ENCODE measurements at places on chromosomes 1 and 21.

- H3K27me3 ChIP-seq: peaks cover 32% of the 10 kb centered on the region
- DNase-seq: no peak
- no peak overlapping the region for H3K27ac ChIP-seq
- H3K36me3 ChIP-seq: no peaks in the 10 kb centered on the region
Observed at GRCh38 chr1:10865518-10866320, 69.3 kb upstream of the CASZ1 start.

GRCh38 chr1:203325418-203326091 lies 20.2 kb downstream of the BTG2 start:
- peaks cover 78% of the 10 kb centered on the region for H3K4me1 ChIP-seq
- DNase-seq: no peak
- peak overlapping the region; percentile 15 for H3K4me3 ChIP-seq
- H3K27me3 ChIP-seq: no peaks in the 10 kb centered on the region

GRCh38 chr21:33753886-33754285 lies 111.6 kb downstream of the ITSN1 start:
- H3K27ac ChIP-seq: no peak overlapping the region
- H3K27me3 ChIP-seq: no peaks in the 10 kb centered on the region
- H3K4me1 ChIP-seq: no peaks in the 10 kb centered on the region
- no peak overlapping the region for H3K4me3 ChIP-seq

- H3K36me3 ChIP-seq: no peaks in the 10 kb centered on the region
- H3K27me3 ChIP-seq: no peaks in the 10 kb centered on the region
- DNase-seq: no peak
- no peaks in the 10 kb centered on the region for H3K4me1 ChIP-seq
Observed at GRCh38 chr1:207933205-207933800, 22.4 kb upstream of the CD34 start.

- H3K27ac ChIP-seq: no peak overlapping the region
- peaks cover 6% of the 10 kb centered on the region for H3K4me1 ChIP-seq
- no peak for DNase-seq
- no peak overlapping the region for H3K4me3 ChIP-seq
Observed at GRCh38 chr1:31791131-31791858, 24.5 kb downstream of the SPOCD1 start.

DNA sequence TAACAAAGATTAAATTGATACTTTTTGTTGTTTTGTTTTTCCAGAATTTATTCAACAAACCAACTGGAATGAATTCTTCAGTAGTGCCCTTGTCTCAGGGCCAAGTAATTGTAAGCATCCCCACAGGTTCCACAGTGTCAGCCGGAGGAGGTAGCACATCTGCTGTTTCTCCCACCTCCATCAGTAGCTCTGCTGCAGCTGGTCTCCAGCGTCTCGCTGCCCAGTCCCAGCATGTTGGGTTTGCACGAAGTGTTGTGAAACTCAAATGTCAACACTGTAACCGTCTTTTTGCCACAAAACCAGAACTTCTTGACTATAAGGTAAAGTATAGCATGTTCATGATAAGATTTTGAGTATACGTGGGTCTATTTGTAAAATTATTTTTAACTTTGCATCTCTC lies 118.5 kb downstream of the ZMYM4 start:
- no peak overlapping the region for H3K4me3 ChIP-seq
- H3K27ac ChIP-seq: no peak overlapping the region
- H3K4me1 ChIP-seq: no peaks in the 10 kb centered on the region

All from CD8-positive, alpha-beta memory T cell (primary cell).